ENCODE measurements at places on chromosomes 12 and 14. TPM values are rescaled to one million over a fixed set of nuclear protein-coding genes. Genes with fewer than 3 reads are reported as not detected.
A peak's percentile ranks its signal among the peaks of the same experiment; 100 is the strongest.

- DNase-seq = no peak
- H3K36me3 ChIP-seq = no peaks in the 10 kb centered on the region
- H3K27ac ChIP-seq = no peak overlapping the region
These were observed 138.0 kb upstream of the CPNE8 start for GRCh38 chr12:39043424-39043822.

- no peaks in the 10 kb centered on the region for H3K36me3 ChIP-seq
- H3K4me1 ChIP-seq = no peaks in the 10 kb centered on the region
- H3K27ac ChIP-seq = no peak overlapping the region
- H3K27me3 ChIP-seq = no peaks in the 10 kb centered on the region
- DNase-seq = no peak
These were observed 93.9 kb downstream of the DACT1 start for GRCh38 chr14:58731465-58732293.

GRCh38 chr12:64218597-64218996 lies 3.5 kb downstream of the KICS2 start:
- DNase-seq = no peak
- H3K4me3 ChIP-seq = no peak overlapping the region
- no peak overlapping the region for H3K27ac ChIP-seq
- no peaks in the 10 kb centered on the region for H3K36me3 ChIP-seq

GRCh38 chr12:10965476-10965875 lies 21.2 kb downstream of the TAS2R50 start:
- H3K4me3 ChIP-seq = no peak overlapping the region
- DNase-seq = no peak
- H3K27me3 ChIP-seq = no peaks in the 10 kb centered on the region
- no peak overlapping the region for H3K27ac ChIP-seq
- H3K36me3 ChIP-seq = no peaks in the 10 kb centered on the region

DNA sequence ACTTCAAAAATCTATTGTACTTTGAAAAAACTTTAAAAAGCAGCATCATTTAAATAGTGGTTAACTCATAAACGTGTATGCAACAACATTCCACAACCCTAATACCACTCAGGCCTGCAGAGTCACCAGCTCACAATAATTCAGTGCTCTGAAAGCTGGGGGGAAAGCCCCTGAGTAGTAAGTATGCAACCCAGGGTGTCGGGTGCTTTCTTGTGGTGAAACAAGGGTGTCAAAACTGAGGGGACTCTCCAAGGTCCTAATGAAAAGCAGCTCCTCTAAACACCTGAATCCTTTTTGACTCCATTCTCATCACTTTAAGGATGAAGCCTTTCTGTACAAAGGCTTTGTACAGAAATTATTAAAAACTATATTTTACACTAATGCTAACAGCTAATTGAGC lies 33.7 kb downstream of the FGFR1OP2 start:
- H3K27ac ChIP-seq = no peak overlapping the region
- H3K4me1 ChIP-seq = no peaks in the 10 kb centered on the region
- no peak for DNase-seq
- H3K4me3 ChIP-seq = no peak overlapping the region
- no peaks in the 10 kb centered on the region for H3K27me3 ChIP-seq

DNA sequence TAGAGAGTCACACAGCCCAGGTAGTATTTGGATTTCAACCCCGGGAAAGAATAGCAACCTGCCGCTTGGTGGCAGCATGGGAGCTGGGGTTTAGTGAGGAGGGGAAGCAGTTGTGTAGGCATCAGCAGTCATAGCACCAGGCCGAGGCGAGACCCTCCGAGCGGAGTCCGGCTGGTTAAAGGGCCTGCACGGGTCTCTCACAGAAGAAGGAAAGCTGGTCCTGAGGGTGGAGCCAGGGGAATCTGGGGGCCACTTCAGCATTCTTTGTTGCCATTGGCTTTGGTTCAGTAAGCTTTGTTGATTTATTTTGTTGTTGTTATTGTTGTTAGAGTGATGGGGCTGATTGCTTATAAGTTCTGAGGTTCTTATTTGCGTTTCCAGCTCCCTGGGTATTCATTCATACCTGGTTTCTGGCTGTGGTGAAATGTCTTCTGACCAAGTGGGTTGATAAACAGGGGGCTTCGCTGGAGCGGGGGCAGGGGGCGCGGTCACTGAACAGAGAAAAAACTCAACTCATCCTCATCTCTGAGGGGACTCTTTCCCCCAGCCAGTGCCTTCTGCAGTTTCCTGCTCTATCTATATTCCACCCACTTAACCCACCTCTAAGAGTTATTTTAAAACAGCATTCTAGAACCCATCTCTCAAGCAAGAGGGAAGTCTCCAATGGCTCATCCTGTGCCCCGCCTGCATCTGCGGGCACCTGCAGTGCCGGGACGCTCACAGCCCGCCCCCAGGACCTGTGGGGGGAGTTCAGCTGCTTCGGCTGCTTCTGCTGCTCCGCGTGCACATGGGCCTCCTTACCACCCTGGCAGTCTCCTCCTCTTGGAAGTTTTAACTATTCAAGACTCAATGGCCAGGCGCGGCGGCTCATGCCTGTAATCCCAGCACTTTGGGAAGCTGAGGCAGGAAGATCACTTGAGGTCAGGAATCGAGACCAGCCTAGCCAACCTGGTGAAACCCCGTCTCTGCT lies 11.6 kb downstream of the CKB start:
- H3K27ac ChIP-seq = no peak overlapping the region
- no peak overlapping the region for H3K4me3 ChIP-seq
- no peak for DNase-seq
- no peaks in the 10 kb centered on the region for H3K27me3 ChIP-seq

- H3K27ac ChIP-seq = no peak overlapping the region
- no peak for DNase-seq
- H3K27me3 ChIP-seq = no peaks in the 10 kb centered on the region
- H3K36me3 ChIP-seq = no peaks in the 10 kb centered on the region
- H3K4me1 ChIP-seq = peaks cover 42% of the 10 kb centered on the region
These were observed 45.8 kb upstream of the NCOR2 start for GRCh38 chr12:124613151-124613585.

GRCh38 chr12:58731096-58731495 lies 189.2 kb downstream of the LRIG3 start:
- H3K4me3 ChIP-seq = no peak overlapping the region
- H3K27ac ChIP-seq = no peak overlapping the region
- no peaks in the 10 kb centered on the region for H3K27me3 ChIP-seq
- H3K36me3 ChIP-seq = no peaks in the 10 kb centered on the region

DNA sequence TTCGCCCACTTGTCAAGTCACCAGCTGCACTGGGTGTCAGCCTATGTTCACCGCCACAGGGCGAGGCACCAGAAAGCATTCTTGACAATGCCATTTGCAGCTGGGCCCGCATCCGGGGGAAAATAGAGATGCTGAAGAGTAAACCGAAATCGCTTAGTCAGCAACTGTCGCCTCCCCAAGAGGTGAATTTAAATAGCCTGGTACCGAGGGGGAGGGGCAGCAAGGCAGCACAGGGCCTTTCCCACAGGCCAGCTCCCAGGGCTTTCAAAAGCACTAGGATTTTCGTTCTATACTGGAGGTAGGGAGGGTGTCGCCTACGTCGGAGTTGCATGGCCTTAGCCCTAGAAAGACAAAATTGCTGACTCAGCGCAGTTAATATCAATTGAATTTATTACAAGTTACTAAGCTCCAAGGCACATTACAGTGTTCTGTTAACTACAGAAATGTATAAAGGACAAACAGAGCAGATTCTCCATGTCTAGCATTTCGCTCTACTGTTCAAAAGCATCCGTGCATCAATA lies 4.3 kb downstream of the IRF2BPL start:
- H3K27me3 ChIP-seq = no peaks in the 10 kb centered on the region
- DNase-seq = no peak
- H3K27ac ChIP-seq = peak overlapping the region; percentile 75

AQP5 gene
- total RNA-seq = 0.20 TPM

DDX11 gene
- total RNA-seq = 20.4 TPM

ANKS1B gene
- 89.5 TPM for total RNA-seq

FAR2 gene
- 11.4 TPM for total RNA-seq

TTC7B gene
- total RNA-seq = 23.1 TPM

RNU7-1 gene
- total RNA-seq = not detected

Data from spinal cord (tissue), 10 donors.